GM23338 (cell line): ENCODE measurements at places on chromosomes 13 and 19. TPM values are rescaled to one million over a fixed set of nuclear protein-coding genes. Genes with fewer than 3 reads are reported as not detected.

TLE6 gene
- total RNA-seq, result 0.70 and 2.4 TPM in 2 replicates

EBI3 gene
- 0.52 TPM in 1 of 2 replicates, not detected in the other for total RNA-seq

DNA sequence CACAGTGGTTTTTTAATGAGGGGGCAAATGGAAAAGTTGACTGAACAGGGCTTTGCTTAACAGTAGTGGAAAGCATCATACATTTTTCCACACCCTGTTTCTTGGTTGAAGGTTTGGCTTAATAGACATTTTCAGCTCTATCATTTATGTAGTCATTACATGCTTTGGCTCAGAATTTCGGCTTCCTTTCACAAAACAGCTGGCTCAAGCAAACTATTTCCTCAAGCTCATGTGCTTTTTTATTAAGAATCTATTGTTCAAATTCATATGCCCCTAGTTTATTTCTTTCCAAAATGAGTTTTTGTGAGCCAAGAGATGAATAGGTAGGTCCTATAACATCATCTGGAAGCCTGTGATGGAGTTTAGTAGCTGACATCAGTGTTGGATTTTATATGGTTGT lies 113.8 kb downstream of the SLITRK6 start:
- no peak overlapping the region for H3K27ac ChIP-seq
- H3K36me3 ChIP-seq, result no peaks in the 10 kb centered on the region
- no peaks in the 10 kb centered on the region for H3K27me3 ChIP-seq

GRCh38 chr13:111046590-111047141 lies 68.4 kb upstream of the ARHGEF7 start:
- no peaks in the 10 kb centered on the region for H3K27me3 ChIP-seq
- no peak for DNase-seq
- H3K4me1 ChIP-seq, result no peaks in the 10 kb centered on the region
- H3K27ac ChIP-seq, result no peak overlapping the region
- H3K4me3 ChIP-seq, result no peak overlapping the region

CGB8 gene
- total RNA-seq, result not detected in 2 replicates

CCL25 gene
- 0.52 TPM in 1 of 2 replicates, not detected in the other for total RNA-seq
